ENCODE measurements at places on chromosomes 3 and 15. TPM values are rescaled to one million over a fixed set of nuclear protein-coding genes. Genes with fewer than 3 reads are reported as not detected.
A peak's percentile ranks its signal among the peaks of the same experiment; 100 is the strongest.

DNA sequence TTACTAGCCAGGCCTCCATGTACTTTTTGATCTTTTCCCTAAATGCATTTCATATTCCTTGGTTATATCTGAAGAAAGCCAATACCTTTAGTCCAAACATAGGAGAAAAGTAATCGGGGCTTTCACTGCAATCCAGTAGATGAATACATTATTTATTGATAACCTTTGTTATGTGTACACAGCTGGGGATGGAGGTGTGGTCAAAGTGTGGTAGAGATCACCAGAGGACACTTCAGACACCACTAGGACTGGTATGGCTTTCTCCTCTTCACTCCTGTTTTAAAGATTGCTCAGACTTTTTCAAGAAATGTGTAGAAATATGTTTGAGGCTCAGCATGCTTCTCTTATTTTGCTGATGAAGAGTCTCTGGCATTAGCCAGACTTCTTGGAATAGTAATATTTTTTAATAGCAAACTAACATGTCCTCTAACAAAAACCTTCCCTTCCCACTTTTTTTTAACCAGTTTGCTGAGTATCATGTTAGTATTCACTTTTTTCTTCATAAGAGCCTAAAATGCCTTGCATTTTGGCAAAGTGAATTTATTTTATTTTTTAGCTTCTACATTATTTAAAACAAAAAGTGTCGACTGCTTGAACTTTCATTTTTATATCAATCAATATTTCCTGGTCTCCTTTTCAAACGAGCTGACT lies 65.6 kb upstream of the MBNL1 start:
- H3K4me1 ChIP-seq, result peaks cover 32% of the 10 kb centered on the region
- no peak for DNase-seq
- H3K4me3 ChIP-seq, result no peak overlapping the region
- H3K27me3 ChIP-seq, result no peaks in the 10 kb centered on the region
- no peaks in the 10 kb centered on the region for H3K36me3 ChIP-seq

DNA sequence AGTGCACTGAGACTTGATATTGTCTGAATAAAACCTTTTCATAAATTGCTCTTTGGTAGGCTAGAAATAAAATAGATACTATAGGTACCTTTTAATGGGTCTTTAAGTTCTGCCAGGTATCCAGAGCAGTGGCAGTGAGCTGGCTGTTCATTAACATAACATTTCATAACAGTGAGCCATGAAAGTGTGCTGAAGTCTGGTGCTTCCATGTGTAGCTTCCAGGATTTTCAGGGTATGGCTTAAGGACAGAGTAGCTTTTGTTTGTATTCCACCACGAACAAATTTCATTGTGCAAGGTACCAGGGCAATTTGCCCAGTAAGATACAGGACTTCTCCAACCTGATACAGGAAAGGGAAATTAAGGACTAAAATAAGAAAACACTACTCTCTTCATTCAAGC lies 124.7 kb upstream of the NANOGP8 start:
- H3K4me1 ChIP-seq, result no peaks in the 10 kb centered on the region
- no peaks in the 10 kb centered on the region for H3K27me3 ChIP-seq
- no peak overlapping the region for H3K4me3 ChIP-seq
- no peak for DNase-seq

GRCh38 chr15:74781431-74782258 lies at the start of gene CSK:
TSS of gene CSK (plus strand) at chr15:74782080. CDS start at chr15:74798298, 16,218 bp downstream.
- peaks cover 2% of the 10 kb centered on the region for H3K27me3 ChIP-seq
- peak within 1 kb of the TSS; percentile 76 for H3K27ac ChIP-seq
- H3K4me1 ChIP-seq, result peaks cover 66% of the 10 kb centered on the region
- no peaks in the 10 kb centered on the region for H3K36me3 ChIP-seq
- H3K4me3 ChIP-seq, result peak within 1 kb of the TSS; percentile 95

GRCh38 chr3:51434746-51435327 lies 43.8 kb downstream of the RBM15B start:
- H3K4me3 ChIP-seq, result no peak overlapping the region
- no peak overlapping the region for H3K27ac ChIP-seq
- peaks cover 8% of the 10 kb centered on the region for H3K4me1 ChIP-seq
- DNase-seq, result peak; percentile 36

SH3GL3 gene
- not detected for total RNA-seq

LSMEM2 gene
- not detected for total RNA-seq
